Endothelial cell of umbilical vein (primary cell): ENCODE measurements at places on chromosomes 7 and 10. TPM values are rescaled to one million over a fixed set of nuclear protein-coding genes. Genes with fewer than 3 reads are reported as not detected.

ZNF32 gene
- total RNA-seq = 14.4 and 14.5 TPM in 2 replicates

DNA sequence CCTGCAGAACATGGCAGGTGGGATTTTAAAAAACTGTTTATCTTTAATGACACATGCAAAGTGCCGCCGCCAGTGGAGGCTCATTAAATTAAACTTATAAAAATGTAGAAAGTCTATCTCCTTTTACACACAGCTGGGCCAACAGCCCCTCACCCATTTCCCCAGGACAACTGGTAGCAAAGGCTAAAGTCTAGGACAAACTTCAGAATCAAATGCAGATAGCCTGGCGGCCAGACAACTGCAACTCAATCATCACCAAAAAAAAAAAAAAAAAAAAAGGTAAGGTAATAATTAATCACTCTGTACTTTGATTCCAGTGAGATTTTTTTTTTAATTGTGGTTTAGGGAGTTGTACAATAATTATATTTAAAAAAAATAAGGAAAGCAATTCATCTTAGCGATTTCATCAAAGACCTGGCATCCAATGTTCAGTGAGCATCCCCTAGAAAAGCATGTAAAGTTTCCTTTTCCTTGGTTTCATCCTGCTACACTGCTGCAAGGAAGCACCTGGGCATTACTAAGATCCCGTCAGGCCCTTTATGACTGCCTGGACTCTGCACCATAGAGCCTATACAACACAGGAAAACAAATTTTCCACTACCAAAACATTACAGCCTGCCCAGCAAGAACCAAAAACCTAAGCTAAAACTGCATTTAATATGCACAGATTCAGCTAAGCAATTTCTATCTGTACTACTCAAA is 98.5 kb downstream of the GRB10 start:
- peak; percentile 91 for DNase-seq

GRCh38 chr10:43294892-43295291 is 28.0 kb upstream of the RASGEF1A start:
- no peak for DNase-seq

GRCh38 chr10:82910301-82910700 is 1035.3 kb downstream of the NRG3 start:
- DNase-seq = no peak

- no peak for DNase-seq
Measured at GRCh38 chr10:114102256-114102655, 58.6 kb downstream of the ADRB1 start.

DNA sequence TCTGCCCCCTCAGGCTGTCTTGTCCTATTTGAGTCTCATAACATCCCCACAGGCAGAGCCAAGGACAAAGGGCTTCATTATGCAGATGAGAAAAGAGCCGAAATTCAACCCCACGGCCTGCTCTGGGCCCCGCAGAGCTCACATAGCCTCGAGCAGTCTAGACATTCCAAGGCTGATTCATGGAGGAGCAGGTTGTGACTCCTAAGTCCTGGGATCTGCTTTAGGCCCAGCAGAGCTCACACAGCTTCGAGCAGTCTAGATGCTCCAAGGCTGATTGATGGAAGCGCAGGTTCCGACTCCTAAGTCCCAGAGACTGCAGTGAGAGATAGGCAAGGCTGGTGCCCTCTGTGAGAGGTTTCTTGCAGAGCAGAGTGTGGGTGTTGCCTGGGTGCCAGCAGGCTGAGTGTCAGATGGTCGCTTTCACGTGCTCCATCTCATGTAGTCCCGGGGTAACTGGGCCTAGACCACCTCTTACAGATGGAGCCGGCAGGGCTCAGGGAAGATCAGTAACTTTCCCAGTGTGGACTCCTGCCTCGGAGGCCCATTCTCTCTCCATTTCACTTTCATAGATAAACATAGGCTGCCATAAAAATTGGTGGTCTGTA is 436.1 kb upstream of the FOXK1 start:
- no peak for DNase-seq
